ENCODE measurements at places on chromosomes 11 and 22.
A peak's percentile ranks its signal among the peaks of the same experiment; 100 is the strongest.

DNA sequence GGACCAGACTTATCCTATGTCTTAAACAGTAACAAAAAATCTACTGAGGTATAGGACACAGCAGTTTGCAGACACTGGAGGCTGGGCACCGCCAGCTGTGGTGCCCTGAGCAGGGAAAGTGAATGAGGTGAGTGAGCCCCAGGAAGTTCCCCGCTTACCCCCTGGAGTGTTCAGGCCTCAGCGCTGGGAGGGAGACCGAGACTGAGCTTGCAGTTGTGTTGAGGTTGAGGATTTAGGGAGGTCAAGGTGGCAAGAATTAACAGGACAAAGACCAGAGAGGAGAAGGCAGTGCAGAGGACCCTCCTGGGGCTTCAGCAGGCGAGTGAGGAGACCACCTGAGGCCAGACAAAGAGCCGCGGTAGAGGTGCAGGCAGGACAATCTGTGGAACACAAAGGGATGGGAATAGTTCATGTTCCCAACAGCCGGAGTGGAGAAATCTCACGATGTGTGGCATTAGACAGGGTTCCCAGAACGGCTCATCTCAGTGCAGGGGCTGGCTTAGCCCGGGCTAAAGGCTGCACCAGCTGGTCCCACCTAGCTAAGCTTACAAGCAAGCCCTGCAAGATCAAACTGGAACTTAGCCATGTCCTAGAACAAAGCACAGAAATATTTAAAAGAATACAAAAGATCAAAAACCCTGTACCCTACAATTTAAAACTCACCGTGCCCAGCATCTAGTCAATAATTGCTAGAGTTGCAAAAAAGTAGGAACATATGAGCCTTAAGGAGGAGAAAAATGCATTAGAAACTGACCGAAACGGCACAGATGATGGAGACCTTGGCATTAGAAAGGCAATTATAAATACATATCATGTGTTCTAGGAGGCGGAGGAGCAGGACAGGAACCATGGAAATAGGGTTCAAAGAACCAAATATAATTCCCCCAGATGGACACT lies 47.4 kb upstream of the PITPNB start:
- no peak for DNase-seq
- H3K36me3 ChIP-seq, result no peaks in the 10 kb centered on the region
- H3K4me3 ChIP-seq, result no peak overlapping the region
- no peaks in the 10 kb centered on the region for H3K27me3 ChIP-seq

GRCh38 chr11:60235321-60235720 lies 7.6 kb downstream of the MS4A4E start:
- H3K27me3 ChIP-seq, result no peaks in the 10 kb centered on the region
- H3K4me3 ChIP-seq, result no peak overlapping the region
- H3K27ac ChIP-seq, result no peak overlapping the region
- no peak for DNase-seq
- no peaks in the 10 kb centered on the region for H3K36me3 ChIP-seq
- no peaks in the 10 kb centered on the region for H3K4me1 ChIP-seq

GRCh38 chr11:126914941-126915340 lies 85.6 kb downstream of the KIRREL3 start:
- H3K27ac ChIP-seq, result no peak overlapping the region
- peaks cover 6% of the 10 kb centered on the region for H3K27me3 ChIP-seq
- H3K4me3 ChIP-seq, result no peak overlapping the region
- DNase-seq, result no peak

- no peak for DNase-seq
- H3K4me1 ChIP-seq, result peaks cover 70% of the 10 kb centered on the region
- H3K27me3 ChIP-seq, result peaks cover 14% of the 10 kb centered on the region
- H3K36me3 ChIP-seq, result peaks cover 21% of the 10 kb centered on the region
- H3K4me3 ChIP-seq, result no peak overlapping the region
Observed at GRCh38 chr11:45644981-45645889, 20.2 kb downstream of the CHST1 start.

DNA sequence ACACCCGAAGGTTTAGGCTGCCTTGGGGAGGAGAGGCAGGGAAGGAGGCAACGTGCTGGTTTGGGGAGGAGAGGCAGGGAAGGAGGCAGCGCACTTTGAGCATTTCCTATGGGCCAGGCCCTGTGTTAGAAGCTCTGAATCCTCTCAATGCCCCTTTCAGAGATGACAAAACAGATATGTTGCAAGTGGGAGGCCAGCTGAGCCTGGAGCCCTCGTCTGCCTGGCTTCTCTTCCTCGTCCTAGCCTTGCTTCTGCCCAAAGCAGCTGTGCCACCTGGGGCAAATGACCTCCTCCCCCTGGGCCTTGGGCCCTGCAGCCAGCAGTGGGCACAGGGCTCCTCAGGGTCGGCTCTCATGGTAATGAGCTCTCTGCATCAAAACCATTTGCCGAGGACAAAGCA lies 15.3 kb upstream of the LRRC32 start:
- H3K36me3 ChIP-seq, result peaks cover 4% of the 10 kb centered on the region
- no peak overlapping the region for H3K4me3 ChIP-seq

GRCh38 chr11:36265793-36266628 lies 23.2 kb downstream of the COMMD9 start:
- H3K27me3 ChIP-seq, result peaks cover 6% of the 10 kb centered on the region
- no peak overlapping the region for H3K27ac ChIP-seq

DNA sequence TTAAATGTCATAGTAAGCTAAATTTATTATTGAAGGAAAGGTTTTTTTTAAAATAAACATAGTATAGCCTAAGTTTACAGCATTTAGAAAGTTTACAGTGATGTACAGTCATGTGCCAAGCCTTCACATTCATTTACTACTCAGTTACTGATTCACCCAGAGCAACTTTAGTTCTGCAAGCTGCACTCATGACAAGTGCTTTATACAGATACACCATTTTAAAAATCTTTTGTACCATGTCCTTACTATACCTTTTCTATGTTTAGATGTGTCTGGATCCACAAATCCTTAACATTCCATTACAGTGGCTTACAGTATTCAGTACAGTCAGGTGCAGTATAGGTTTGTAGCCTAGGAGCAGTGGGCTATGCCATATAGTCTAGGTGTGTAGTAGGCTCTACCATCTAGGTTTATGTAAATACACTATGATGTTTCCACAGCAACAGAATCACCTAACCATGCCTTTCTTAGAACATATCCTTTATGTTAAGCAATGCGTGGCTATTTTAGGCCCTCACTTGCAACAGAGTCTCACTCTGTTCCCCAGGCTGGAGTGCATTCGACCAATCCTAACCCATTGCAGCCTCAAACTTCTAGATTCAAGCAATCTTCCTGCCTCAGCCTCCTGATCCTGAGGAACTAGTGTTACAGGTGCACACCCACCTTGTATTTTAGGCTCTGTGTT lies 79.5 kb upstream of the SLC25A18 start:
- no peak overlapping the region for H3K27ac ChIP-seq
- no peak overlapping the region for H3K4me3 ChIP-seq
- H3K36me3 ChIP-seq, result peaks cover 12% of the 10 kb centered on the region
- no peak for DNase-seq

- H3K27ac ChIP-seq, result no peak overlapping the region
- peak; percentile 4 for DNase-seq
- H3K4me3 ChIP-seq, result no peak overlapping the region
Observed at GRCh38 chr11:2290351-2290841, 11.3 kb downstream of the C11orf21 start.

GRCh38 chr11:41878095-41878494 lies 418.6 kb upstream of the LRRC4C start:
- H3K4me1 ChIP-seq, result no peaks in the 10 kb centered on the region
- H3K4me3 ChIP-seq, result no peak overlapping the region
- H3K27ac ChIP-seq, result no peak overlapping the region

DNA sequence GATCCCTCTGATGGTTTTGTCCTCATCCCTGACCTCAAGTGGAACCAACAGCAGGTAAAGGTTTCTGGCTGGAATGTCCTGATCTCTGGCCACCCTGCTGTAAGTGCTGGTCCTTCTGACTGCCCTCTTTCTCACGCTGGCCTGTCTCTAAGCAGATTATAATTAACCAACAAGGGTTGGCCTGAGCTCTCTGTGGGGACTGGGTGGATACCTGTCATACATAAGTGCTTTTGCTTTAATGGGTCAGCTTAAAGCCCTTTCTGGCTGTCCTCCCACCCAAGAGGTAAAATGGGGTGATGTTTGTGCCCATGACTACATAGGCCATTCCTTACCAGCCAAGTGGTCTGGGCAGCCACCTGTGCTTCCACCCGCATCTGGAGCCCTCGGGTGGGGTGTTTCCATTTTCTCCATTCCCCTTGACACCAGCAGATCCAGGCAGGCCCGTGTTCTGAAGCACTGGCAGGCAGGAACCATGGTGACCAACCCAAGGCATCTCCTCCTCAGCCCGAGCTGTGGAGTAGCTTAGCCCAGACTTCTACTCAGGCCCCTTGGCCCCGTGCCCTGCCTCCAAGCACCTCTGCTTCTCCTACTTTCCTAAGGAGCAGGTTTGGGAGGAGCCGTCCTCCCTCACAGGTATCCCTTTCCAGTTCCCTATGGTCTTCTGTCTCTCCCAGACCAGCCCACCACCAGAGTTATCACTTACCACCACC lies 17.0 kb upstream of the ST3GAL4 start:
- no peak for DNase-seq
- peak overlapping the region; percentile 44 for H3K4me3 ChIP-seq
- peaks cover 19% of the 10 kb centered on the region for H3K27me3 ChIP-seq
- peaks cover 79% of the 10 kb centered on the region for H3K4me1 ChIP-seq

DNA sequence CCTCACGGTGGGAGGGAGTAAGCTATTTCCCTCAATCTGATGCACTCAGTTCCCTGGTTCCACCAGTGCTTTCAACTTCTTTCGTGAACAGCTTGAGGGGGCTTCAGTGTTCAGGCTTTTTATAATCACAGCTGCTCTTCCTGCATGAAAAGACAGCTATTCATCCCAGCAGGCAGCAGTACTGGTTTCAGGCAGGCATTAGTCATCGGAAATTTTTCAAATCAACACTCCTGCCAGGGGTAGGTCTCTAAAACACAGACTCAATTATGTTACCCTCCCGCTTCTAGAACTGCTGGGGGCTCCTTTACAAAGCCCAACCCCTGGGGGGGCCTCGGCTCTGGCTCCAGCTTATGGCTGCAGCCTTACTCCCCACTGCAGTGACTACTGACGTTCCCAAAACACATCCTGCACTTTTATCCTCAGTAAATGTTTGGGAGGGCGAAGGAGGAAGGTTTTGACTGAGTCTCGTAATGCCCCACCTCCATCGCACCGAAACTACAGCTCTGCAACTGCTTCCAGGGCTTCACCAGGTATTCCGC lies 5.8 kb downstream of the POLDIP3 start:
- H3K27ac ChIP-seq, result no peak overlapping the region
- H3K27me3 ChIP-seq, result peaks cover 10% of the 10 kb centered on the region
- DNase-seq, result no peak
- H3K4me1 ChIP-seq, result peaks cover 30% of the 10 kb centered on the region
- no peak overlapping the region for H3K4me3 ChIP-seq

GRCh38 chr11:117642396-117642795 lies 154.6 kb downstream of the DSCAML1 start:
- H3K36me3 ChIP-seq, result no peaks in the 10 kb centered on the region
- peaks cover 4% of the 10 kb centered on the region for H3K27me3 ChIP-seq

GRCh38 chr22:42653999-42654398 lies 4.8 kb upstream of the CYB5R3 start:
- H3K4me3 ChIP-seq, result no peak overlapping the region
- no peak overlapping the region for H3K27ac ChIP-seq
- H3K36me3 ChIP-seq, result no peaks in the 10 kb centered on the region
- H3K4me1 ChIP-seq, result no peaks in the 10 kb centered on the region
- no peak for DNase-seq

GRCh38 chr11:117300773-117301172 lies 9.6 kb downstream of the BACE1-AS start:
- DNase-seq, result no peak
- H3K4me3 ChIP-seq, result peak overlapping the region; percentile 76
- peaks cover 9% of the 10 kb centered on the region for H3K36me3 ChIP-seq
- H3K27me3 ChIP-seq, result no peaks in the 10 kb centered on the region
- peaks cover 23% of the 10 kb centered on the region for H3K4me1 ChIP-seq

- no peak overlapping the region for H3K27ac ChIP-seq
- DNase-seq, result no peak
- H3K4me3 ChIP-seq, result no peak overlapping the region
- H3K4me1 ChIP-seq, result no peaks in the 10 kb centered on the region
- no peaks in the 10 kb centered on the region for H3K27me3 ChIP-seq
Observed at GRCh38 chr22:32466496-32466895, 2.2 kb upstream of the BPIFC start.

GRCh38 chr11:32500001-32500400 lies 64.7 kb upstream of the WT1 start:
- no peak overlapping the region for H3K27ac ChIP-seq
- no peak overlapping the region for H3K4me3 ChIP-seq
- no peaks in the 10 kb centered on the region for H3K36me3 ChIP-seq
- no peak for DNase-seq

DNA sequence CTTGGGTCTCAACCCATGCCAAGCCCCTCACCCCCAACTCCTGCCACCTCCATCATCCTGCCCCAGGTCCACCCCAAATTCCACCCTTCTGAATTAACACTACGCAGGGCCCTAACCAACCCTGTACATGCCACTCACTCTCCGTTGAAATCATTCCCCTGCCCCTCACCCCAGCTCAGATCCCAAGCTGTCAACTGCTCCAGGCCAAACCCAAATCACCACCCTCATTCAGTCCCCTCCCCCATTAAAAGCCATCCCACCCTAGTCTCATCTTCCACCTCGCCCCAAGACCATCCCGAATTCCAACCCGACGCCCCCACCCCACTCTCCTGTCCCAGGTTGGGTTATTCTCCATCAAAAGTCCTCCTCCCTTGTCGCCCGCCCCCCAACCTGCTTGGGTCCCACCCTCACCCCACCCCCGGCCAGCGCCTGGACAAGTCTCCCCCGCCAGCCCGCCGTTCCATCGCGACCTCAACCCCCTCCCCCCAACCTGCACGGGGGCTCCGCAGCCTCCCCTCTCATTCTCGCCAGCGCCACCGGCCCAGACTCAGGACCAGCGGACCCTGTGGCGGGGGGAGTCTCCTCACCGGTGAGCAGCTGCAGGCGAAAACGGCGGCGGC lies 466 bp downstream of the FAM168A start:
- DNase-seq, result peak; percentile 5
- peaks cover 6% of the 10 kb centered on the region for H3K27me3 ChIP-seq
- peaks cover 10% of the 10 kb centered on the region for H3K36me3 ChIP-seq
- peak overlapping the region; percentile 53 for H3K27ac ChIP-seq

DNA sequence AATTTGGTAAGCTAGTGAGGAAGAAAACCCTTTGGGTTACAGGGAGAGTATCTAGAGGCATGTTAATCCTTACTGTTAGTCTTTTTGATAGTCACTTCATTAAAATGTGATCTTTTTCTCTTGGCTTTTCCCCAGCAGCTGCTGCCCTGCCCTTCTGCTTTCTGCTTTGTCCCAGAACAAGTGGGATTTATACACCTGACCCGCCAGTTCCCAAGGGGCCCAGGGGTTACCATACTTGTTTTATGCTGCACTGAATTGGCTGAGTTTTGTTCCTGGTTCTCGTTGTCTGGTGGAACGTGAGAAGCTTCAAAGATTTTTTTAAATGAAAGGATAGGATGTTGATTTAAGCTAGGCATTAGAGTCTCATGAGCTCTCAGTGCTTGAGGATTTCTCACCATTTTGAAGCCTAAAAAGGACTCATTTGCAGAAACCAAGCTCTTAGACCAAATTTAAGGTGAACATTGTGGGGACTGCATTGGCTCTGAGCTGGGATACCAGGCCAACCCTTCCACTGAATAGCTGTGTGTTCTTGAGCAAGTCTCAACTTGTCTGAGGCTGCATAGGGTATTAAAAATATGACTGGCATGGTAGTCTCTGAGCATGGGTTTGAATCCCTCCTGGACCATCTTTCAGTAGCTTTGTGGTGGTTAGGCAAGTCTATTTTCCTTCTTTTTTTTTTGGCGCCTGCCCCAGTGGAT lies 6.6 kb downstream of the LIMK2 start:
- H3K36me3 ChIP-seq, result peaks cover 43% of the 10 kb centered on the region
- H3K4me3 ChIP-seq, result peak overlapping the region; percentile 76
- peaks cover 57% of the 10 kb centered on the region for H3K4me1 ChIP-seq

- DNase-seq, result no peak
- H3K4me3 ChIP-seq, result no peak overlapping the region
- H3K36me3 ChIP-seq, result no peaks in the 10 kb centered on the region
- H3K27me3 ChIP-seq, result peaks cover 3% of the 10 kb centered on the region
- H3K4me1 ChIP-seq, result peaks cover 11% of the 10 kb centered on the region
- no peak overlapping the region for H3K27ac ChIP-seq
Observed at GRCh38 chr22:27419473-27419872, 382.1 kb downstream of the MN1 start.
